ENCODE measurements at places on chromosomes 6 and 20.

GRCh38 chr20:16405254-16405653 is 168.0 kb downstream of the KIF16B start:
- DNase-seq, result no peak

GRCh38 chr6:163984124-163984936 is 569.8 kb downstream of the QKI start:
- no peak for DNase-seq

GRCh38 chr6:144027932-144028587 is 20.0 kb upstream of the PLAGL1 start:
- DNase-seq, result no peak

DNA sequence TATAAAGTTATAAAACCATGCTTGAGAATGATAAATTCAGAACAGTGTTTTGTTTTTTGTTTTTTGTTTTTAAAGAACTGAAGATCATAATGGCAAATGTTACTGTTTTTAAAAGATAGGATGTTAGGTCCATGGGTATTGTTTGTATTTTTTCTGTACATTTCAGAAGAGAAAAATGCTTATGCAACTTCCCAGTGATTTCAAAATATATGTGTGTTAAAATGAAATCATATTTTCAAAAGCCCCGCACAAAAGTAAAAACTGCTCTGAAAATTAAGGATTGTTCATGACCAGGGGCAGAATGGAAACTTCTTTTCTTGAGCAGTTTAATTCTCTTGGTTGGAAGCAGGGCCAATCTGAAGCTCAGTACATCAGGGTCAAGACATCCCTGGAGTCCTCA is 109.2 kb upstream of the SIRPG start:
- DNase-seq, result no peak

DNA sequence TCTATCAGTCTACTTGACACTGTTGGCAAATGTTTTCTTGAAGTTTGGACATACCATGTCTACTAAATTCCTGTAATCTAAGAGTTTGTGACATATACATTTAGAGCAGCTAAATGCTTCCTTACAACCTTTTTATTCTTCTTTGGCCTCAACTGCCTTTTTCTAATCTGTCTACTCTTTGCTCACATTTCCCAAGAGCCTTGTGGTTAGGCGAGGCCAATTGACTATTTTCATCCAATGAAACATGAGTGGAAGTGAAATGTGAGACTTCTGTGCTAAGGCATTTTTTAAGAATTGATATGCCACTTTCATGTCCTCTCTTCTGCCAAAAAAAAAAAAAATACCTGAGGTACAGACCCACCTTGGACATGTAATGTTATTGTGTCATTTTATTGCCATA is 158.2 kb upstream of the MCHR2 start:
- DNase-seq, result no peak

DNA sequence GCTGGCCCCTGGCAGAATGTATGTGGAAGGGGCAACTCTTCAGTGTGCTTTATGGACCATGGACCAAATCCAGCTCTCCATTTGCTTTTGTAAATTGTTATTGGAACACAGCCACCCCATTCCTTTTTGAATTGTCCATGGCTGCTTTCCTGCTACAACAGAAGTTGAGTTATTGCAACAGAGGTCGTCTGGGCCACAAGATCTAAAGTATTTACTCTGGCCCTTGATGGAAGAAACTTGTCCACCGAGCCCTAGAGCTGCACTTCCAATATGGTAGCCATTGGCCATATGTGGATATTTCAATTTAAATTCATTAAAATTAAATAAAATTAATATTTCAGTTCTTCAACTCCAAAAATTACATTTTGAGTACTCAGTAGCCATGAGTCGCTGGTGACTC is 543.5 kb downstream of the PTPRT start:
- DNase-seq, result no peak

- no peak for DNase-seq
These were observed 40.2 kb downstream of the PLEKHG1 start for GRCh38 chr6:150639823-150640331.

DNA sequence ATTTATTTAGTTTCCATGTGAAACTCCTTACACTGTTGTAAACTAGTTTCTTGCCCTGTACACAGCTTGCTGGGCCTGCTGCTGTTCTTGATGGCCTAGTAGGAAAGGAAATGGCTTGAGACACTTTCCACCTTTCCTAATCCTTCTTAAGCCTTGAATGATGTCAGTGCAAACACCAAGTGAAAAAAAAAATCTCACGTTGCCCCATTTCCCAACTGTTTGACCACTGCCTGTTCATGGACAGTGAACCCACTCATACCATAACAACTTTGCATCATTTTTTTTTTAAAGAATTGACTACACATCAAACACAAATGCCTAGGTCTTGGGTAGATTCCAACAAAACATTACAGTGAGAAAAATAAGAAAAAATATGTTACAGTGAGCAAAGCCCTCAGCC is 653.6 kb upstream of the FLRT3 start:
- DNase-seq, result no peak

GRCh38 chr6:45643126-45643525 is 265.4 kb upstream of the SUPT3H start:
- DNase-seq, result no peak

GRCh38 chr20:31862506-31862905 is 7.8 kb downstream of the DUSP15 start:
- DNase-seq, result no peak

GRCh38 chr6:105601541-105602236 is 198.8 kb upstream of the PREP start:
- DNase-seq, result no peak

DNA sequence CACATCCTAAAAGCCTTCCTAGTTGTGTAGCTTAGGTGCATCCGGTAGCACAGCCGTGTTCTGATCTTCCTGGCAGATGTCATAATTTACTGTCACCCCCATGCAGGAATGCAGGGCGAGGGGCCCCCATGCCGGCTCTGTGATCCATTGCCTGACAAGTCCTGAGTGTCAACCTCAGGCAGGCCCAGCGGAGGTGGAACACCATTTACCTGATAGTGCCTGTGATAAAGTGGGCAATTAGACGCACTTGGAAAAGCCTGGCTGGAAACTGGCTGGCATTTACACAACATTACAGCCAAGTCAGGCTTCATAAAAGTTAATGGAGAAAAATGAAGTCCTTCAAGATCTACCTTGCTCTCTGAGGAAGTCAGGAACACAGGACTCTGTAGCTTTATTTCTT is 521.4 kb upstream of the JAG1 start:
- DNase-seq, result no peak

DNA sequence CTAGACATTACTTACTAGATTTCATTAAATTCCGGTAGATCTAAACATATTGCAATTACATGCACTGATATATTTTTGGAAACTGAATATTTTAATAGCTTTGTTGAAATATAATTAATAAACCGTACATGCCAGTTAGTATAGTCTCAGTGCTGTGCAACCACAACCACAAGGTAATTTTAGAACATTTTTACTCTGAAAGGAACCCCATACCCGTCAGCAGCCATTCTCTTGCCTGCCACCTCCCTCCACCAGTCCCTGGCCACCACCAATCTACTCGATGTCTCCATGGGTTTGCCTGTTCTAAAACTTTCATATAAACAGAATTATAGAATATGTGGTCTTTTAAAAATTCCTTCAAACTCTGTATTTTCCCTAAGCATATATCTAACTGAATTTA is 293.9 kb downstream of the THBS2 start:
- no peak for DNase-seq

DNA sequence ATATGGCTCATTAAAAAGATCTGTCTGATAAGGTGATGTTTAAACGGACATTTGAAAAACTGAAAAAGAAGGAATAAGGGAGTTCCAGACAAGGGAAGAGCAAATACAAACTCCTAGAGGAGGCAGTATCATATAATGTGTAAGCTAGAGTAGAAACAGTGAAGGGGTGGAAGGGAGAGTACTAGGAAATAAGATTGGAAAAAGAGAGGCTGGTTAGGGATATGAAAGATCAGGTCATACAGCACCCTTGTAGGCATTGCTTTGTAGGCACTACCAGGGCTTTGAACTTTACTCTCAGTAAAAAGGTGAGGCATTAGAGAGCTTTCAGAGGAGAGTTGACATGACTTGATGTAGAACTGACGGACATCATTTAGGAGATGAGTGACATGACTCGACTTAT is 85.7 kb downstream of the MLIP start:
- no peak for DNase-seq

Measured in pulmonary artery endothelial cell (primary cell).